ENCODE measurements at places on chromosomes 3 and 15.

GRCh38 chr15:53675832-53676231 is 83.6 kb downstream of the WDR72 start:
- DNase-seq, result no peak

GRCh38 chr15:90037961-90038631 is 37.0 kb downstream of the ZNF710 start:
- DNase-seq, result no peak

- DNase-seq, result no peak
Measured at GRCh38 chr15:77568973-77569728, 63.6 kb downstream of the LINGO1 start.

- DNase-seq, result no peak
Measured at GRCh38 chr15:82951472-82952157, 905 bp downstream of the HOMER2 start.

GRCh38 chr3:196097373-196098154 is 15.7 kb upstream of the TFRC start:
- DNase-seq, result no peak

- no peak for DNase-seq
Measured at GRCh38 chr3:85760342-85760741, 801.6 kb downstream of the CADM2 start.

DNA sequence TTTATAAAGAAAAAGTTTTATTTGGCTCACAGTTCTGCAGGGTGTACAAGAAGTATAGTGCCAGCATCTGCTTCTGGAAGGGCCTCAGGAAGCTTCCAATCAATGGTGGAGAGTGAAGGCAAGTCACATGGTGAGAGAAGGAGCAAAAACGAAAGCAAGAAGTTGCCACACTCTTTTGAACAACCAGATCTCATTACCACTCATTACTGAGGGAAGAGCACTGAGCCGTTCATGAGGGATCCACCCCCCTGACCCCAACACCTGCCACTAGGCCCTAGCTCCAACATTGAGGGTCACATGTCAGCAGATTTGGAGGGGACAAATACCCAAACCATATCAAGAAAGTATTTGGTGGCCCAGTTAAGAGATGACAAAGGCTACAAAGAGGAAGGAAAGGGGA is 239.3 kb upstream of the UBE2E1 start:
- DNase-seq, result no peak

DNA sequence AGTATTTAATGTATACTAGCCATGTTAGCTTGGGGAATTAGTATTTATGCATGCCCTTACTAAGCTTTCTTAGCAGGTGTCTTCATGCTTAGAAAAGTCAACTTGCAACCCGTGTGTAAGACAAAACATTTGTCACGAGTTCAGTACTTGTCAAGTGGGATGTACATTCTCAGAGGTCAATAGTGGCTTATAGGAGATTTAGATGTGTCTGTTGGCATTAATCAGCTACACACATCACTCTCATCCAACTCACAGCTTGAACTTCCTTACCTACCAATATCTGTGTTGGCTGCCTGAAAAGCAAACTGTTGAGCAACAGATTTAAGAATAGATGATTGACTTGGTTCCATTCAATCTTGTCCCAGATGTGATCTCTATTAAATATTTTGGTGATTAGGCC is 109.5 kb downstream of the ROBO2 start:
- no peak for DNase-seq

GRCh38 chr3:193530231-193531165 is 24.2 kb downstream of the ATP13A4 start:
- DNase-seq, result no peak

DNA sequence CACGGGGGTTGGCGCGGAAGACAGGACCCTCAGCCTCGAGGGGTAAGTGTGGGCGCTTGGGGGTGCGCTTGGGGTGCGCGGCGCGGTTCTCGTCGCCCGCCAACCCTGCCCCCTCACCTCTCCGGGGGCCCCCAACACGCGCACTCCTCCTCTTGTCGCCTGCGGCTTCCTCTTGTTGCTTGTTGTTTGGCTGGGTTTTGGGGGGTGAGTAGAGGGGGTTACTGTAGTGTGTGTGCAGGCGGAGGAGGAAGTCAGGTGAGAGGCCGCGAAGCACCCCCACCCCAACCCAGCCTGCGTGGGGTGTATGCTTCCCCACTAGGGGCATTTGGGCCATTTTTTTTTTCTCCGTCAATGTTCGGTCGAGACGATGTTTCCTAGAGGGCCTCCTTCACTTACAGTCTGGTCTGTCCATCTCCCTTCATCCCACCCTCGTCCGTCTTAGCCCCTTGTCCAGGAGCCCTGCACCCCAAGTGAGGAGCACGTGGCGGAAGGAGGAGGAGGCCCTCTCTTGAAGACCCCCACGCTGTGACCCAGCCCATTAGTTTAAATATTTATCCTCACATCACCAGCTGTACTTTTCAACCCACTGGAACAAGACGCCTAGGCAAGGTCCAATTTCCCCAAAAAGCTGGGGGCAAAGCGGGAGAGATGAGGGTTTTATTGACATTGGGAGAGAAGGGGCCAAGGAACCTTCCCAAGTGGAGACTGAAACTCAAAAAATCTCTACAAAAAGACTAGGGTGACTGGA is 20.4 kb upstream of the SATB1 start:
- DNase-seq, result peak; percentile 47

GRCh38 chr15:63250312-63250965 is 27.0 kb upstream of the APH1B start:
- DNase-seq, result no peak

GRCh38 chr15:81008312-81008711 is 7.6 kb downstream of the TLNRD1 start:
- no peak for DNase-seq

DNA sequence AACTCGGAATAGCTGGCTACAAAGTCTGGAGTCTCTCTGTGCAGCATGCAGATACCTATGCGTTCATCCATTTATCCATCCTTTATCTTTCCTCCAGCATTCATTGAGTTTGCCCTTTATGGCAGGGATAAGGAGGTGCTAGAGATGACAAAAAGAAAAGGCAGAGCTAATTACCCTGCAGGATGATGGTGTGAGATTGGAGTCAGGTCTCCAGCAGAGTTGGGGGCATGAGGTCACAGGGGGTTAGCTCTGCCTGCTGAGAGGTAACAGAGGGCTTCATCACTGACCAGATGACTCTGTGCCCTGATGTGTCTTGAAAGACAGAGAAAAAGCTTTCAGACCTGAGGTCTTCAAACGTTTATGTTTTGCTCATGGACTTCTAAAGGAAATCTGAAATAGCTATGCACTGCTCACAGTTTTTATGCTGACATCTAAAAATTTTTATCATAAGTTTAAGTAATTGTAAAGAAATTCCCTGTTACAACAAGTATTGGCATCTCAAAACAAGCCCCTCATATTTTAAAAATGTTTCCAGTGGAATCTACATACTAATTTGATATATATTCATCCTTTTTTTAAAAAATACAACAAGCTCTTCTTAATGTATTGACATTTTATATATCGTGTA is 132.3 kb upstream of the ANKRD28 start:
- no peak for DNase-seq

DNA sequence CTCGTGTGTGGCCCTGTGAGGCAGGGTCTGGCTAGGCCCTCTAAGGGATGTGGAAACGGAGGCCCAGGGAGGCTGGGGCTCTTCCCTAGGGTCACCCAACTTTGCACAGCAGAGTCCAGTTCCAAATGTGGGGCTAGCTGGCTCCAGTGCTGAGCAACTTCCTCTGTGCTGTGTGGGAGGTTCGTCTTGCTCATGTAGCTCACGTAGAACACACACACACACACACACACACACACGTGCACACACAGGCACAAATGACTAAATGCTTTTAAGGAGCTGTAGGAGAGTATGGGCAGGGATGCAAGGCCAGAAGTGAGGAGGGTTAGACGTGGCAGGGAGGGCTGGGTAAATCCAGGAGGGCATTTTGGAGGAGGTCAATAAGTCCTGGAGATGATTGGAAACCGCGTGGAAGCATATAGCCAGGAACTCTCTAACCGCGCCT is 213.8 kb downstream of the RPLP1 start:
- DNase-seq, result no peak

GRCh38 chr3:185439745-185440466 is 58.9 kb downstream of the TMEM41A start:
- no peak for DNase-seq

- DNase-seq, result no peak
Measured at GRCh38 chr15:41772720-41773331, 1.5 kb upstream of the MAPKBP1 start.

DNA sequence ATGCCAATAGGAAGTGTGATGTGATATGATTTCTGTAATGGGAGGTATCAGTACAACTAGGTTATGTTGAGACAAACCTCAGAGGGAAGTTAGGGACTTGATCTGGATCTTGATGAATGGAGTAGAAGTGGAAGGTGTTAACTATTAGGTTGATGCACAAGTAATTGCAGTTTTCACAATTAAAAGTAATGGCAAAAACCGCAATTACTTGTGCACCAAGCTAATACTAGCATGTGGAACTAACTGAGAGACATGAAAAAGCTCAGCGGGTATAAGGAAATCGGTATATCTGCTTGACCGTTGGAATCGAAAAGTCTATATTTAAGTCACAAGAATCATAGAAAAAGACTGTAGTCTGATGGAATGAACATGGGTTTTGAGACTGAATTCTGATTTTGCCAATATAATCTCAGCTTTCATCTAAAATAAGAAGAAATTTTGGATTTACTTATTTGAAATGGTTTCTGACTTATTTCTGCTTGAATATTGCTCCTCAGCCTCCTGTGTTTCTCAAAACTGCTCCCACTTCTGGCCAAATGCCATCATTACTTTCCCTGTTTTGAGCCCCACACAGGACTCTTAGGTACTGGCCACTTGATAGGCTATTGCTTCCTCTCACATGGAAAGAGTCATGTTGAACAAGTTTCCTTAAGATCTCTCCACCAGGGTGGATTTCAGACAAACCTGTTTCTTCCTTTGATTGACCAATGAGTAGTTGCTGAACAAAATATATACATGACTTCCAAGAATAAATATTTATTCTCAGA is 271.5 kb upstream of the COL8A1 start:
- DNase-seq, result no peak

DNA sequence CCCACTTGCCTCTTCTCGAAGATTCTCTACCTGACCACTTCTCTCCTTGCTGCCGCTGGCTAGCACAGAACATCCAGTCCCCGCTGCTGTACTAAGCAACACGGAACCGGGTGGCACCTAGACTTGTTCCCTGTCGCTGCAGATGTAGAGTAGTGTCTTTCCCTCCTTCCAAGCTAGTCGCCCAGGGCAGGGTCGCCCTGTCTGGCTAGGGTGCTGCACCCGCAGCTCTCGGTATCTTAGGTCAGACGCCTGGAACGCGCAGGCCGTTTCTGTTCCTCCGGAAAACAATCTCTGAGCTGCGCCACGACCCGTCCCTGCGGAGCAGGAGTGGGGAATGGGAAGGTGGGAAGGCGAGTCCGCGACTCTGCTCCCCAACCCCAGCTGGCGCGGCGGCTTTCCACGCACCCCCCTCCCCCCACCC is 758 bp upstream of the SNX33 start:
- no peak for DNase-seq

DNA sequence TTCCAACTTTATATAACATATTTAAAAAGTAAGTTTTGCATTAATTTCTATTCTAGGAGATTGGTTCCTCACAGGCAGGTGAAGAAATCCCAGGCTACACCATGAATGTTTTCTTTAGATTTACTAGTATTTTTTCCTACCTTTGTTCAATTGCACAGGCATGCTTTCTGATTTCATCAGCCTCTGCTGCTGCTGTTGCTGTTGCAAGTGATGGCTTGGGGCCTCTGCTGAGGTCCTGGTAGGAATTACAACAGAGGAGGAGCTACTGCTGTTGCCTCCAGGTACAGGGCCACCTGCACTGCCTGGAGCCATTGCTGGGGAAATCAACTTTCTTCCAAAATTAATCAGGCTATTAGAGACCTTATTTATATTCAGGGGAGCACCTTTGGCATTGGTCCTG is 353.3 kb downstream of the PLCL2 start:
- DNase-seq, result no peak

Data from stimulated activated CD8-positive, alpha-beta memory T cell treated with anti-CD3 and anti-CD28 coated beads, Interleukin-7, amount 100 ng/mL, for 1 hour (primary cell).